Epithelial cell of proximal tubule (primary cell): ENCODE measurements at places on chromosomes 2 and 18. TPM values are rescaled to one million over a fixed set of nuclear protein-coding genes. Genes with fewer than 3 reads are reported as not detected.

GRCh38 chr2:46816151-46816845, 99.3 kb downstream of the MCFD2 start:
- DNase-seq = no peak

The DHRS9 gene
- 0.14 and 0.35 TPM in 2 replicates for total RNA-seq

The PNO1 gene
- 17.5 and 43.0 TPM in 2 replicates for total RNA-seq

The RGPD3 gene
- total RNA-seq = 0.29 and 0.46 TPM in 2 replicates

- no peak for DNase-seq
These were observed 878.8 kb downstream of the RNF144A start for GRCh38 chr2:7795778-7796563.

The ABCG5 gene
- total RNA-seq = not detected in 2 replicates

DNA sequence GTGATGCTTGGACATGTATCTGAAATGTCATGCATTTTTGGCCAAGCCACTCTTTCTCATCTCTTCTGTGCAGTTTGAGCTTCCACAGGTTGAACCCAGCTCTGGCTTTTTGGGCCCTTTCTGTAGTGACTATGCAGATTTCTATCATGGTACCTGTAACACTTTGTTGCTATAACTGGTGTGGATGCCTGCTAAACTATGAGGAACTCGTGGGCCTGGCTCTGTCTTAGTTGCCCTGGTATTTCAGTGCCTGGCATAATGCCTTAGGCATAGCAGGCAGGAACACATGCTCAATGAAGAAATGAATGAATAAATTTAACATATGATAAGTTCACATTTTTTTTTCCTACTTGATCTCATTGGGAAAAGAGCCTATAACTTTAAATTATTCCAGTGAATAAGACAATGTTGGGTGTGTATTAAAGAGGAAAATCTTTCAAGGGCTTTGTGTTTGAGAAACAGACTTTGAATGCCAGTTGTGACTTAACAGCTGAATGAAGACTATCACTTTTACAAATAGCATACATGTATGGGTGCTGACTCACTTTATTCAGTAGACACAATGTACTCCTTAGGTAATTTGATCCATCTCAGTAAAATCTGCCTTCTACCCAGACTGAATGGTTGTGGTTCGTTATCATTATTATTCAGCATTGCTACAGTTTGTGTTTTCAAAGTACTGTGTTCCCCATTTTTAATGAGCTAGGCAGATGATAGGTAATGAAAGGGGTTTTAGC, 86.4 kb upstream of the MAP4K3 start:
- DNase-seq = peak; percentile 87

GRCh38 chr2:206527153-206527552, 83.8 kb downstream of the ADAM23 start:
- no peak for DNase-seq

DNA sequence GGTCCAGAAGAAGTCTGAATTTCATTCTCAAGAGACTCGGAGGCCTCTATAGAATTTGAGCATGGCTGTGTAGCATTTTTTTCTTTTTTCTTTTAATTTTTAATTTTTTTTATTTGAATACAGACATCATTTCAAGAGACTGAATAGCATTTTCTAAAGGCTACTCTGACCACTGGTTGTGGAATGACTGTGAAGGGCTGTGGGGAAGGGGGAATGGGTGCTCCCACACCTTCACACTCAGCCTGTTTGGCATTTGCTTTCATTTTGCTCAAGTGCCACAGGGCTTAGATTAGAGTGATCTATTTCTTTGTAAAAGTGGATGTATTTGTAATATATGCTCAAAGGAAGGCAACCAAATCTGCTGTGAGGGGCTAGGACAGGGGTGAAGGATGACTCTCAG, 142.0 kb upstream of the SPOPL start:
- DNase-seq = no peak

The GKN1 gene
- total RNA-seq = not detected in 2 replicates

- no peak for DNase-seq
These were observed 40.6 kb upstream of the CCNYL1 start for GRCh38 chr2:207670887-207671286.

DNA sequence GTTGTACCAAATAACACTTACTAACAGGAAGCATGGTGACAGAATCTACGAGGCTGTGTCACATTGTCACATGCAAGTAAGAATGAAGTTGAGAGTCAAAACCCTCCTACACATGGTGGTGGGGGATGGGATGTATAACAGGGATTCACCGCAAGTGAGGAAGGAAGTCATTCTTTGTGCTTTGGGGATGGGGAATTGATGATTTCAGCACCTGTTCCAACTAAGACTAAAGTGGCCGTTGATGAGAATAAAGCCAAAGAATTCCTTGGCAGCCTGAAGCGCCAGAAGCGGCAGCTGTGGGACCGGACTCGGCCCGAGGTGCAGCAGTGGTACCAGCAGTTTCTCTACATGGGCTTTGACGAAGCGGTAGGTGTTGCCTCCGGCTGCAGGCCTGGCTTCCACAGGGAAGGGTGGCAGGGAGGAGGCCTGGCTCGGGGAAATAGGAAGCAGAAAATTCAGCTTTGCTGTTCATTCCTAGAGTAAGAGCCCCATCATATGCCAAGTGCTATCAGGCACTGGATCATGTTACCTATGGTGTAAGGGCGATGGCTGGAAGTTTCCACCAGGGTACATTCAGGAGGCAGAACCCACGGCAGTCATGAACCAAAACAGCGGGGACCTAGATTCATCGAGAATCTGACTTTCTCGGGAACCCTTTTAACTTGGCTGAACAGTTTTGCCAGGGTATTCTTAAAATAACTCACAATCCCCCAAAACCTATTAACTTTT, 120.3 kb downstream of the UXS1 start:
- DNase-seq = no peak

DNA sequence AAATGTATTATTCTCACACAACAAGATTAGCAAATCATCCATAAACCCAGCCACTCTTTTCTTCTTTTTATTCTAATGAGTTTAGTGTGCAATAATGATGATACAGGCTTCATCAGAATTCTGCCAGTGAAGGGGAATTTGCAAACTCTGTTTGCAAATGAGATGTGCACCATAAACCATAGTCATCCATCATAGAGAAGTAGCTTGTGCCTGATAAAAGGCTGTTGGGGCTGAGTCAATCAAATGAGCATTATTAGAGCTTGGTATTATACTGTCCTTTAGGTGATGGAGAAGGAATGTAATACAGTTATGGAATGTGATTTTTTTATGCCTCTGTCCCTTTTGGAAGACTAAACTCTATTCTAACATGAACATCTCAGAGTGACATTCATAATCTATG, 101.8 kb downstream of the DCC start:
- DNase-seq = no peak

- DNase-seq = no peak
These were observed 63.2 kb upstream of the MAPRE2 start for GRCh38 chr18:34977838-34978532.

DNA sequence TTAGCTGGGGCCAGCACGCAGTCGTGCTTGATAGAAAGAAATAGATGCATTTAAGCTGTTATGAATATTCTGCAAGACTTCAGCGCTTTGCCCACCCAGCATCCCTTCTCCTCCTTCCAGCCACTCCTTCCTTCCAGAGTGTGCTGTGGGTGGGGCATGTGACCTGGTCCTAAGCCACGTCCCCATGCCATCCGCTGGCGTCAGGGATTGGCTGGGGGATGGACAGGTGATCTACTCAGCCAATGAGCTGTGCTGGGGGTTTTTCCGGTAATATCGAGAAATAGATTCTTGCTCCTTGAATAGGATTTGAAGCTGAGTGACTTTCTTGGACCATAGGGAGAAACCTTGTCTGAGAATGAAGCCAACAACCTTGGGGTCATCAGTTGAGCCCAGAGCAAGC, 4.8 kb upstream of the ZAP70 start:
- DNase-seq = no peak

- DNase-seq = no peak
These were observed 30.4 kb upstream of the GMCL1 start for GRCh38 chr2:69798909-69799526.

DNA sequence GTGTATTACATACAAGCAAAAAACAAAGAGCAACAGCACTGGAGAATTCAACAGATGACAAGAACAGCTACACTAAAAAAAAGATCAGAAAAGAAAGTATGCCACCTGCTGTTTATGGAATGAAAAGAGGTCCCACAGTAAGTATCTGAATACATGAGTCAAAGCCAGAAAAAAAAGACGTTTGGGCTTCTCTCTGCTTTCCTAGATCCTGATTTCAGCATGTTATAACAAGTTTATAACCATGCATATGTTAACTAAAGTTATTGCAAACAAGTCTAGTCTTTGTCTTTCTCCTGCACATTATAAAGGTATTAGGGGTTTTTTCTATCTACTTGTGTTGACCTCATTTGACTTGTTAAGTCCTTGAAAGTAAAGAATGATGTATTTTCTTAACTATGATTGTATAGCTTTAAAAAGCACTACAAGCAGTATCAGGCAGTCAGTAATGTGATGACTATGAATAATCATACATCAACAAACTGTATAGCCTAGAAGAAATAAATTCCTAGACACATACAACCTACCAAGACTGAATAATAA, 108.5 kb upstream of the COL5A2 start:
- no peak for DNase-seq

The ABHD1 gene
- not detected in 2 replicates for total RNA-seq

The IGFBP2 gene
- total RNA-seq = 409 and 423 TPM in 2 replicates

The STPG4 gene
- 0.58 TPM in 1 of 2 replicates, not detected in the other for total RNA-seq

The MGAT4A gene
- 1.5 and 4.4 TPM in 2 replicates for total RNA-seq

DNA sequence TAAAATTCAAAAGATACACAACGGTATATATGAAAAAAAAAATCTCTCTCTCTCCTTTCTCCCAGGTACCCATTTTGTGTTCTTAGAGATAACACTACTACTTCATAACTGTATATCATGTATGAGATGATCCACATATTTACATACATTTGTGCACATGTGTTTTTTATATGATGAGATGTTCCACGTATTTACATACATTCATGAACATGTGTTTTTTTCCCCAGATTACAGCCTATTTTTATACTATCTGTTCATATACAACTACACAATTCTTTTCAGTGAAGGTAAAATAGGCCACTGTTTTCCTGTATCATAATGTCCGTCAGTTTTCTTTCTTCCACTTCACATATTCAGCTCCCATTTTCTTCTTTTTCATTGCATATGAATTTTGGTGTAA, 808.9 kb downstream of the LRRTM4 start:
- no peak for DNase-seq

The MRPS5 gene
- total RNA-seq = 66.1 and 67.7 TPM in 2 replicates

The RPL31 gene
- total RNA-seq = 1,100 and 1,437 TPM in 2 replicates

The ANKRD62 gene
- not detected in 2 replicates for total RNA-seq

- DNase-seq = no peak
These were observed 589.4 kb upstream of the SYT4 start for GRCh38 chr18:43866696-43867095.

The CAPN14 gene
- total RNA-seq = 0.14 and 0.46 TPM in 2 replicates

The SPDYA gene
- not detected in 2 replicates for total RNA-seq

DNA sequence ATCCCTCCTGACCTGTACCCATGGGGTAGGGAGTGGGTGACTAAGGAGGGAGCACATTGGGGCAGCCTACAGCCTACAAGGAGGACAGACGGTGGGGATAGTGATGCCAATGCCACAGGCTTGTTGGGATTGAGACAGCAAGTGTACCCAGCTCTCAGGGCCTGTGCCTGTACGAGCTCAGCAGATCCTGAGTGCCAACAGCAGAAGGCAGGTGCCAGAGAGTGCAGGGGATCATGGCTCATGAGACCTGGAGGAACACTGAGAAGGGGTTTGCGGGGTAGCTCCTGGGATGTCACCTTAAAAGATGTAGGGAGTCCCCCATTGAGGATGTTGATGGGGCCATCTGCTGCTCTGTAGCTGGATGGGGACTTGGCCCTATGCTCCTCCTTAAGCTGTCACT, 10.3 kb upstream of the SNED1 start:
- DNase-seq = no peak

GRCh38 chr2:72803151-72803550, 22.7 kb downstream of the EXOC6B start:
- no peak for DNase-seq

The GATA6 gene
- 1.2 and 2.7 TPM in 2 replicates for total RNA-seq

GRCh38 chr2:236618370-236618769, 48.7 kb downstream of the ACKR3 start:
- DNase-seq = no peak

The TEX44 gene
- not detected in 2 replicates for total RNA-seq

- DNase-seq = no peak
These were observed 107.1 kb downstream of the ABCA12 start for GRCh38 chr2:215031321-215031720.

GRCh38 chr2:134468164-134468563, 214.3 kb downstream of the MGAT5 start:
- no peak for DNase-seq

The DLGAP1 gene
- 0.63 TPM in 1 of 2 replicates, not detected in the other for total RNA-seq

The TXNDC2 gene
- not detected in 2 replicates for total RNA-seq

- DNase-seq = peak; percentile 18
These were observed 256.8 kb downstream of the RNF152 start for GRCh38 chr18:61635901-61636528.
